ENCODE measurements at places on chromosomes 6 and 20.

DNA sequence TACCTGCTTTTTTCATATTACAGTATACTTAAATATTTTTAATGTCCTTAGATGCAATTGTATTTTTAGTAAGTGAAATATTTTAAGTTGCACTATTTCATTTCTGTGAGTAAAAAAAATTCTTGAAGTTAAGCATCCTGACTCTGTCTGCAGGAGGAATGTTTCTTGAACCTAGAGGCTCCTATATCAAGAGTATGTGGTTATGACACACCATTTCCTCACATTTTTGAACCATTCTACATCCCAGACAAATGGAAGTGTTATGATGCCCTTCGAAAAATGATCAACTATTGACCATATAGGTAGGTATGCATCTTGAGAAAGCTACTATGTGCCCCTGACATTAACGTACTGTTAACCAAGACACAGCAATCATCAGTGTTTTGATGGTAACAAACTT, 237.0 kb downstream of the BCKDHB start:
- DNase-seq: no peak

DNA sequence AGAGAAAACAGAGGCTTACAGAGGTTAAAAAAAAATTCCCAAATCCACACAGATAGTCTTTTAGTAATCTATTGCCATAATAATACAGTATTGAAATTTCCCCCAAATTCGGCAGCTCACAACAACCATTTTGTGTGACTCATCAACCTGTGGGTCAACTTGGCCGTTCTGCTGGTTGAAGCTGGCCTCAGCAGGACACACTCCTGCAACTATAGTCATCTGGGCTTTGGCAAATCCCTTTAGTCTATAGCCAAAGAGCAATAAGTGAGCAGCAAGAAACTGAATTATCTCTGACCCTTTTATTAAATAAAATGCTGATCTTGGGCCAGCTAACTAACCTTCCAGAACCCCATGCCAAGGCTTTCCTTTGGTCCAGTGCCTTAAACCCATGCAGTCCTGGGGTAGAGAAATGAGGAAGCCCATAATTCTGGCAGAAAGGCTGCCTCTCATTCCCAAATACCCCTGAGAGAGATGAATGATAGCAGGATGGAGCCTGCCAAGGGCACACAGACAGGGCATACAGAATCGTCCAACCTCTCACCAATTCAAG, 17.2 kb upstream of the SNAP25 start:
- DNase-seq: no peak

DNA sequence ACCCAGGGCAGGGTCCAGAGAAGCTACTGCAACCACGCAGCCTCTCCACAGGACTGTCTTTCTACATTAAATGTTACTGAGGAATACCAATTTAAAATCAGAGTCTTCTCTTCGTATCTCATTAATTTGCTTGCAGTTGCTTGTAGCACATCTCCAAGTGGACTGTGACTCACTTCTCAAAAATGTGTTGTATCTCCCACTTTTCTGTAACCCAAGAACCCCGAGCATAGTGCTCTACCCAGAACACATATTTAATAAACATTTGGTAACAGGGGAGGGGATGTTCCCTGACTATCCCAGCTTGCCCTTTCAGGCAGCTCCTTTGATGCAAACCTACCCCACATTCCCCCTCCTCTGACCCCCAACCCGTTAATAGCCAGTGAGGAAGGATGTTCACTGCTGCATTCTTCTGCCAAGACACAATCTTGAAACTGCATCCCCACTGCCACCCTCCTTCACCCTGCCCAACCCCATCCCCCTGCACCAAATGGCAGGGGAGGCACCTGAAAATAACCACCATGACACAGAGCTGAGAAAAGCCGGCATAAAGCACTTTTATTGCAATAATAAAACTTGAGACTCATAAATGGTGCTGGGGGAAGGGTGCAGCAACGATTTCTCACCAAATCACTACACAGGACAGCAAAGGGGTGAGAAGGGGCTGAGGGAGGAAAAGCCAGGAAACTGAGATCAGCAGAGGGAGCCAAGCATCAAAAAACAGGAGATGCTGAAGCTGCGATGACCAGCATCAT, 24.2 kb downstream of the FKBP1A start:
- no peak for DNase-seq

DNA sequence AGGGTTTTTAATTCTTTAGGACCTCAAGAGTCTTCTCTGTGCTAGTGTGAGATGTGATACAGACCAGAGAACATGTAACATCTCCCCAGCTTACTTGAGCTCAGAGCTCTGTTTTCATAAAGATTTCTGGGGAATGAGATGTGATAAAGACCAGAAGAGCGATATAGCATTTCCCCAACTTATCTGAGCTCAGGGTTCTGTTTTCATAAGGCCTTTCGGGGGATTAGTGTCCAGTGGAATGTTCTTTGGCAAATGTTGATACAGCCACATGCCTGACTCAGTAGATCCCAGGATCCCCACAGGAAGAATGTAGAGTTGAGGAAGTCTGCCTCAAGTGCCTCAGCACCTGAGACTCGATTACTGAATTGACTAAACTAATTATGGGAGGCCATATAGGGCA, 18.7 kb upstream of the TOP1 start:
- DNase-seq: no peak

DNA sequence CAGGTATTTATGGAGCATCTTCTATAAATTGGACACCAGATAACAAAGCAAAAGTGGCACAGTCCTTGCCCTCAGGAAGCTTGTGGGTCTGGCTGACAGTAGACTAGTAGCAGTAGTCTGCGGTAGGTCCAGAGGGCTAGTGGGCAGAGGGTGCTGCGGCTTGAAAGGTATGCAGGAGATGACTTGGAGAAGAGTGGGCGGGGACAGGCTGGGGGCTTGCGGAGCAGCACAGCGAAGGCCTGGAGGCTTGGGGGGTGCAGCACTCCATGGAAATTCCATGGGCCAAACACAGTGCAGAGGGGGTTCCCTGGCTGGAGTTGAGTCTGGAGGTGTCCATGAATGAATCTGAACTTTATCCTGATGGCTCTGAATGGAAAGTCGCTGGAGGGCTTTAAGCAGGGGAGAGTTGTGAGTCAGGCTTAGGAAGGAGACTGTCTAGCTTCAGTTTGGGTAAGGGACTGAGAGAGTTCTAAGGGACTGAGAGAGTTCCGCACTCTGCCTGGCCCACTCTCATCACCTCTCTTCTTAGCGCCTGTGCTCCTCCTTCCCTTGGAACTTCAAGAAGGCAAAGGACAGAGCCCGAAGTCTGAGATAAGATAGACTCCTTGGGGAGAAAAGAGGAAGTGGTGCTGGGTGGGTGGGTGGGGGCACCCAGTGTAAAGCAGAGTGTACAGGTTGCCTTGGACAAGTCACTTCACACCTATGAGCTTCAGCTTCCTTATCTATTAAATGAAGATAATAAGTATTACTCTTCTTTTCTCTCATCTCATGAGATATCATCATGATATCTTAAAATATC, 8.8 kb downstream of the PKIG start:
- DNase-seq: no peak

DNA sequence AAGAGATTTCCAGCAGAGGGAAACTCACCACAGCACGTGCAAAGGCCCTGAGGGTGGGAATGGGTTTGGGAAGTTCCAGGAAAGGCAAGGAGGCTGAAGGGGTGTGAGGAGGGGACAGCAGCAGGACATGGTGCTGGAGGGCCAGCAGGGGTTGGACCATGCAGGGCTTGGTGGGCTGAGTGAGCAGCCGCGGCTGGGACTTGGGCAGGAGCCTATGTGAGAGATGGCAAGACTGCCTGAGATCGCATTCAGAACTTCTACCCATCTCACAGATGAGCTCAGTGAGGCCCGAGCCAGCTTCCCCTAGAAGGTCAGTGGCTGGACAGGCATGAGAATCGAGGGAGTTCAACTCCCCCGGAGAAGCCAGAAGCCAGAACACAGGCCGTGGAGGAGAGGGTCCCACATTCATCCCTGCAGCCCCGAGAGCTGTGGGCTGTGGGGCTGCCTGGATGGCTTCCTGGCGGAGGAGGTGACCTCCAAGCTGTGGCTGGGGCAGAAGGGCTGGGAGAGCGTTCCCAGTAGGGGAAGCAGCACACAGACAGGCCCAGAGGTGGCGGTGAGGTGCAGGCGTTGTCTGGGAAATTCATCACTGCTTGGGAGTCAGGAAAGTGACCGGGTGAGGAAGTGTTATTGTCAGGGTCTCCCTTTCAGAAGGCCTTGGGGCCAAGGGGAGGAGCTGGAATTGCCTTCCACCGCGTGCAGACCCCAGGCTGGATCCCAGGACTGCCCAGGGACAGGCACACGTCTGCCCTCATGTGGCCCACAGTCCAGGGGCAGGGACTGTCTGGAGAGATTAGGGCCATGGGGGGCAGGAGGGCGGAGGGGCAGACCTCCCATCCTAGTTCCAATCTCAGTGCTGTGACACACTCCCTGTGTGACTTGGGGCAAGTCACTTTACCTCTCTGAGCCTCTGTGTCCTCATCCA, 103.8 kb downstream of the CEBPB start:
- no peak for DNase-seq
